Stimulated activated CD8-positive, alpha-beta memory T cell treated with anti-CD3 and anti-CD28 coated beads, Interleukin-2, amount 100 ng/mL, for 1 hour (primary cell): ENCODE measurements at places on chromosomes 11 and 22.
A peak's percentile ranks its signal among the peaks of the same experiment; 100 is the strongest.

DNA sequence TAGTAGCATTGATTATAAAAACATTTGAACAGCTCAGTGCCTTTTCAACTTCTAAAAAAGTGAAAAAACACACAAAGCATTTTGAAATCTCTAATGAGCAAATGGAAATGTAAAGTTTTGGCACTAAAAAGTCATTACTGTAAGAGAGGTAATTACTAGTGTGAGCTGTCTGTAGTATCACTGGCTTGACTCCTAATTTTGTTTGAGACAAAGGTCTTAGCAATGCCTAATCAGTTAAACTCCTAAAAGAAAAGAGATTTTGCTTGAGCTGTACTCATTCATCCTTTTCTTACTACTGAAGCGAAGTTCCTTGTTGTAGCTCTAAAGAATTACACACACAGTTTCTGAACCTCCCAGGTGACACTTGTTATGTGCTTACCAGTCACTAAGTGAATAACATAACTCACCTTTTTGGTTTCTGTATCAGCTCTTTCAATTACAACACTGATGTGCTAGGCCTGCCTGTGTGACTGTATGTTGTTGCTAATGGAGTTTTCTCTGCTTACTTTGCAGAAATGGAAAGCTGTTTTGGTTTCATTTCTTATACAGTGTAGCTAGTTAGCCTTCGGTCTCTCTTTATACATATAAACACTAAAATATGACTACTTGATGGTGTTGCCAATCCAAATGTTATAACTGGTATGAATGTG is 924.4 kb upstream of the TENM4 start:
- no peak for DNase-seq

- no peak for DNase-seq
These were observed 83.1 kb downstream of the MN1 start for GRCh38 chr22:27718186-27719035.

DNA sequence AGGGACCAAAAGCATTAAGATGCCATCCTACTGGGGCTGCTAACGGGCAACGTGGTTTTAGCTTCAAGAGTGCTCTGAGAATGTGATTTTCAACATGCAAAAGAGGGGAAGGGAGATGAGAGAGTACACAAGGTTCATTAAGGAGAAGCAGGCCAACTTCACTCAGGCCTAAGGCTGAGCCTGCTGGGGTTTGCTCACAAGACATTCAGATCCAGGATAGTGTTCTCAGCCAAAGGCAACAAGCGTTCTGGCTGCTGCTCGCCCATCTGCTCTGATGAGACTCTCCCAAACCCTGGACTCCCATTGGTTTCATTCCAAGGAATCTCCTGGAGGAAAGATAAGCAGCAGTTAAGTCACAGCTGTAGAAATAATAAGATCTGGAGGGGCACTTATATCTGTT is 23.6 kb upstream of the UPB1 start:
- no peak for DNase-seq

DNA sequence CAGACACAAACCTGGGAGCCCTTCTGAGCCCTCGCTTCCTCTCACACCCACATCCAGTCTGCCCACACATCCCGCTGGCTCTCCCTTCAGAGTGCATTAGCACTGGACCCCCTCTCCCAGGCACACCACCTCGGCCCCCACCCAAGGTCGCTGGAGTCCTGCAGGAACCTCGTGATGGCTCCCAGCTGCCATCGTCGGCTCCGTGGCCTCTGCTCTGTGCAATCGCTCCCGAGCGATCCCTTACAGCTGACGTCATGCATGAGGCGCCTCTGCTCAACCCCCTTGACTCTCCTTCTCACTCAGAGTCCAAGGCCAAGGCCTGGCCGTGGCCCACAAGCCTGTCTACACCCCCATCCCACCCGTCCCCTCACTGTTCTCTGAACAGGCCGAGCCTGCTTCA is 183.9 kb downstream of the EFCAB6 start:
- DNase-seq: no peak

DNA sequence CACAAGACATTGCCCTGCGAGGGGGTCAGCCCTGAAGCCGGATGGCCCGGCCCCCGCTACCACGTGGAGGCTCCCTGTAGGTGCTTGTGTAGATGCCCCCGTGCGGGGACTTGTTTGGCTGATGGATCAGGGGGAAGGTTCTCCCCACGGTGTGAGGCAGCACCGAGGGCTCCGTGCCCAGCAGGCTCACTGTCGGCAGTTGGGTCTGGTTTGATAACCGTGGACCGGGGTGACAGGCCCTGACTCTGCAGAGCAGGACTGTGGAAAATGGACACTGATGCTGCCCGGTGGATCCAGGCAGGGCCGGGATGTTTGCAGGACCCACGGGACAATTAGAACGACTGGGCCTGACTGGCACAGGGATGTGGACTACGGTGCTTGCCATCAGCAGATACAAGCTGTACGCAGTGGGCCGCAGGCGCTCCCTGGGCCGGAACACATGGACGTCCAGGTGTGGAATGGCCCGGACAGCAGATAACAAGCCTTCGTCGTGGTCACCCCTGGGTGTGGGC is 19.0 kb downstream of the KCNQ1 start:
- no peak for DNase-seq

GRCh38 chr11:36264011-36264972 is 24.9 kb downstream of the COMMD9 start:
- no peak for DNase-seq

DNA sequence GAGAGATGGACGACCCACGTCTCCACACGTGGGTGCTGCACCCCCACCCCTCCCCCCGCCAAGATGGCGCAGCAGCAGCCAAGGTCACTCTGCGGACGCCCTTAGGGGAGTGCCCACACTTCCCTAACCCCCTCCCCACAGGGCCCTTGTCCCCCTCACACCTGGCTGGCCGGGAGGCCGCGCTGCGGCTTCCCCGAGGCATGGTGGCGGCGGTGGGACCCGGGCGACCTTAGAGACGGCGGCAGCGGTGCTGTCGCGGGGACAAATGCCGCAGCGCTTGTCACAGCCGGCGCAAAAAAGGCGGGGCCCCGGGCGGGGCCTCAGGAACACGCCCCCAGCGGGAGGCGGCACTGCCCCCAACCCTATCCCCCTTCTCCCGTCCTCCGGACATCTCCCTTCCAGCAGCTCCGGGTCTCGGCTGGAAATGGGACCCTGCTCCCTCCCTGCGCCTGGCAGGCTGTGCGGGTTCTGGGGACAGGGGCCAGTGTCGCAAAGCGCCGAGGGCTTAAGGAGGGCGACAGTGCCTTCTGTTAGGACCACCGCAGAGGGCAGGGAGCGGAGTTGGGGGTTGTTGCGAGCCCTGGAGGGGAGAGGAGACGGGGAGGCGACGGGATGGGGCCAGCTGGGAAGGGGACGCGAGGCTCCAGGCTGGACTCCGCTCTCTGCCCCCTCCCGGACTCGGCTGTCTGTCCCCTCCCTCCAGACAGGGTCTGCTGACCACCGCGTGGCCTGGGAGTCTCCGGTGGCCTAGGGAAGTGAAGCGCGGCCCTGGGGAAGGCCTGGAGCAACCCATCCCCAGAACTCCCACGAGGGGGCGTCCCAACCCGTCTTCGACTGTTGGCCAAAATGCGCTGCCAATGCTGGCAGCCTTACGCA is at the start of gene CHCHD10:
Gene CHCHD10 (minus strand): TSS at position 300 of the 876 bp plus-strand sequence. CDS start 98 bp downstream, at position 202.
- DNase-seq: peak; percentile 52

- DNase-seq: no peak
These were observed 98.4 kb upstream of the B3GAT1 start for GRCh38 chr11:134510233-134511040.

DNA sequence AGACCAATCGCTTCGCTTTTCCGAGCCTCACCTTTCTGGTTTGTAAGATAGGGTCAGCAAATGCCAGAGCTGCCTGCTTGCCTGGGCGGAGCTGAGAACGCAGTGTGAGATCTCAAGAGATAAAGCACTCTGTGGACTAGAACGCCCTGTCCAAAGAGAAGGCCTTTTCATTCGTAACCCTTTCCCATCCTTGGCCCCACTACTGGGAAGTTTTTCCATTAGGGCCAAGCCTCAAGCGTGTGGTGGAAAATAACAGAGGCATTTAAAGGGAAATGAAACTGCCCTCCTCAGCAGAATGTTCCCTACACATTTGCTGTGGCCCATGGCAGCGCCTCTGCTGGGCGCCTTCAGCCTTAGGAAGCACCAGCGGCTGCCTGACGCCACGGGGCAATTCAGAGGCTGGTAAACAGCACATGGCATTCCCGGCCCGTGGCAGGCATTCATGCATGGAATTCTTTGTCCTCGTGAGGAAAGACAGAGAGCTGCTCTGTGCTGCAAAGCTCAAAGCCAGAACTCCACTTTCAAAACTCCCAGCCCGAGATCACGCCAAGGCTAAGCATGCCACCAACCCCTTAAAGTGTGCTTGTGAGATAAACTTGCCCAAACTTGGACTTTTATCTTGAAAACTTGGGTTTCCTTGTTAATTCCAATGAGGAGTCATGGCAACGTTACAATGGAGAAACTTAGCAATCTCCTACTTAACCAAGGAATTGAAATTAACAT is 38.1 kb downstream of the AHNAK start:
- DNase-seq: no peak

GRCh38 chr11:36443661-36444060 is 66.4 kb downstream of the TRAF6 start:
- DNase-seq: no peak

- no peak for DNase-seq
These were observed 54.3 kb upstream of the NAV2 start for GRCh38 chr11:19658344-19658743.

DNA sequence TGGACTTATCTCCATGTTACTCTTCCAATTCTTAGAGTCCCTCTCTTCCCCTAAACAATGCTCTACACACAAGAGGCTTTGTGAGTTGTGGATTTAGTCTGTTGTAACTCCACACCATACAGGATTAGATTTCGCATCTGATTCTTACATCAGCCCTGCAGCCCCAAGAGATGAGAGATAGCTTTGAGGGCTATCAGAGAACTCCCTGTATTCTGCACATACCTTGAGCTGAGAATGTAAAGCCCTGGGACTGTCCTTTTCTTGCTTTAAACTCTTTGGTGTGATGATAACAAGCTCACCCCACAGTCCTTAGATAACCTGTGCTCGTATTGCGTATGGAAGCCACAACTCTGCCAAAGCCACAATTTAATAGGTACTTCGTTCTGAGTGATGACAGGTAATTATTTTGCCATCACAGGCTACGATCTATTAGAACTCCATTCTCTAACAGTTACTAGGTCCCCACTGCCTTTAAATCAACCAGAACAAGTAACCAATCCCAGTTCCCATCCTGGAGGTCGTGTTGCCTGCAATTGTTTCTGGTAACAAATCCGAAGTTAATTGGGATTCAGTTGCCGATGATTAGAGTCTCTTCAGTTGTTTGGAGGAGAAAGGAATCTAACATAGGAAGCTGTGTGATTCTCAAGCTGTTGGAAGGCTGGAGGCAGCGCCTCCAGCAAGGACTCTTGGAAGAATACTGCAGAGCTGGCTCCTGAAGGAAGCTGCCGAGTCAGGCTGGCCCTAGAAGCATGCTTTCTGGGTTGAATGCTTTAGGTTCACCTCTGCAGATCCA is 1.3 kb upstream of the PARVG start:
- DNase-seq: no peak

DNA sequence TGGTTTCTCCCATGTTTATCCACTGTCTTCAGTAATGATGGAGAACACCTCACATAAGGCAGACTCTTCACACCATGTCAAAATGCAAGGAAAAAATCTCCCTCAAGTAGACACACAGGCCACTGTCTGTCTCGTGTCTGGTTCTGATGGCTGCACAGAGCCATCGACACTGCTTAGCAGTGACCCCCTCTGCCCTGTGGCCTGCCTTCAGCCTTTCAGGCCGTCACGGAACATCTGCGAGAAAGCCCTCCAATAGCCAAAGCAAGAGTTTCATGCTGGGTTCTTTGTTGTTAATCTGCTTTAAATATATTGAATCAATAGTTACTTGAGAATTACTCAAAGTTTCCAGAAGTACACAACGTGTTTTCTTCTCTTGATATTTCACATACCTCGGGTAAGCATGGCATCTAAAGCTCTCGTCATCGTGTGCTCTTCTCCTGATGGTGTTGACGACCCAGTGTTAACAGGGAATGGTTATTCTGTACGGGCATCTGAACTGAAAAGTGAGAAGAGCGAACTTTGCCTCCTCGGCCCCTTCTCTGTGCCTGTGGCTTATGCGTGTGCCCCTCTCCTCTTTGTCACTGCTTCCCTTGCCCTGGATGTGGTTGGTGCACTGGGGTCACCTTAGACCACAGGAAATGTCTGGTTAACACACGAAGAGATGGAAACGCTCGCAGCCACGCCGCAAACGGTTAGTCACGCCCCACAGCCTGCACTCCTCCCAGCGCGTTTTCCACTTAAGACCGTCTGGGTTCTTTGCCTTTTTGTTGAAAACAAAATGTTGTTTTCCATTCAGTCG is 33.4 kb upstream of the CTTN start:
- peak; percentile 43 for DNase-seq

DNA sequence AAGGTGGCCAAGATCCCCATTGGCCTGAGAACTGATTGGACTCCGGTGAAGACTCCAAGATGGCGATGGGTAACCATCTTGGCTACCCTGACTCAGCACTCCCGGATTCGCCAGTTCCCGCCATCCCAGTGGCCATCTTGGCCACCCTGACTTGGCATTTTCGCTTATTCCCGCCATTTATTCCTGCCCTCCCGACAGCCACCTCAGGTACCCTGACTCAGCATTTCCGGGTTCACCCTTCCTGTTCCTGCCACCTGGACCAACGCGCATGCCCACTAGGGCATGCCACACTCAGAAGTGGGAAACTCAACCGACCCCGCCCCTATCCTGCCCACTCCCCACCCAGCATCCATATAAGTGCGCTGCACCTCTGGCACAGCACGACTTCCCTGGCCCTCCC is 7.8 kb downstream of the OR8K5 start:
- no peak for DNase-seq

- no peak for DNase-seq
These were observed 635.5 kb upstream of the CCDC90B start for GRCh38 chr11:83921447-83922192.

DNA sequence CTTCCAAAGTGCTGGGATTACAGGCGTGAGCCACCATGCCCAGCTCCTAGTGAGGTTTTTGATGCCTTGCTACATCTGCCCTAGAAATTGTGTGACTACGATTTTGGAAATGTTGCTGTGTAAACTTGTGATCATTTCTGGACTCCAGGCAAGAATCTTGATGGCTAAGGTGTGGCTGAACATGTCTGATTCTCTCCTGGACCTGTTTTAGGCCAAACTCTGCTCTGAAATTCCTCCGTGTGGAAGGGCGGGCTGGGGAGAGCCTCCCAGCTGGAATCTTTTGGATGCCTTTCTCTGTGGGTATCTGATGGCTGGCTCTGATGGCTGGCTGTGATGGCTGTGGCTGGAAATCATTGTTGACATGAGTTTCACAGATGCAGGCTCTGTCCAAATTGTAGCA is 8.2 kb downstream of the PNPLA3 start:
- DNase-seq: no peak

- no peak for DNase-seq
These were observed 1122.8 kb upstream of the CCDC90B start for GRCh38 chr11:84408946-84409411.

DNA sequence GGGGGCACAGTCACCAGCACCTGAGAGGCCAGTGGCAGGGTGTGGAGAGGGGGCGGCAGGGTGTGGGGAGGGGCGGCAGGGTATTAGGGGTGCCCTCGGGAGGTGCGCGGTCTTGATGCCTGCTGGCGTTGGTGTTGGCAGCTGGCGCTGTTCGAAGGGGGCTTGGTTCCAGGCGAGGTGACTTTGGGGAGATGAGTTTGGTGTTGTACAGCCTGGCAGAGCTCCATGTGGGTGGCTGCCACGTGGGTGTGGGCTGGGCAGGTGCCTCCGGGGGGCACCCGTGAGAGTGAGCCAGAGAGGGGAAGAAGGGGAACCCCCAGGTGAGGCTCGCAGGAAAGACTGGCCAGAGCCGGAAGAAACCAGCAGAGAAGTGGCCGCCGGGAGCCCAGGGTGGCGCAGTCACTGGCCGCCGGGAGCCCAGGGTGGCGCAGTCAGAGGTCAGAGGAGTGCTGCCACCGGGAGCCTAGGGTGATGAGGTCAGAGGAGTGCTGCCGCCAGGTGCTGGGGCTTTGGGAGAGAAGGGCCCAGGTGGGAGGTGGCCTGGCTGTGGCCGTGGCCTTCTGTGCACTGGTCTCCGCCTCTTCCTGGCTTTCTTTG is 44.7 kb downstream of the MUC6 start:
- no peak for DNase-seq
